Endothelial cell (in vitro differentiated cells): ENCODE measurements at places on chromosomes 12 and 14.

DNA sequence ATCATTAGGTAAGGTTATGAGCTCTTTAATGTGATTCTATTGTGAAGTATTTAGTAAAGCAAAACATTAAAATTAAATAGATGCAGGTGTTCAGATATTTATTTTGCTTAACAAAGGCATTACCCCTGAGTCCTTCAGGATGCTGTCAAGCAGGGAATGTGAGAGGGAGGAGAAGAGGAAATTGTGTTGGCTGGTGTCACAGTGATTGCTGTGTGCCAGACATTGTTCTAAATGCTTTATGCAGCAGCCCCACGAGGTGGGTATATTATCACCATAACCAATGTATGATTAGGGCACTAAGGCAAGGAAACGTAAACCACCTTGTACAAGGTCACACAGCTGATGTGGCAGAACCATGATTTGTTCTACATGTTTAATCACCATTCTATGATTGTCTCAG, 80.1 kb downstream of the STAB2 start:
- no peak for DNase-seq
- no peaks in the 10 kb centered on the region for H3K36me3 ChIP-seq
- no peak overlapping the region for H3K27ac ChIP-seq
- H3K4me3 ChIP-seq: no peak overlapping the region
- H3K4me1 ChIP-seq: peaks cover 4% of the 10 kb centered on the region
- peaks cover 3% of the 10 kb centered on the region for H3K27me3 ChIP-seq

DNA sequence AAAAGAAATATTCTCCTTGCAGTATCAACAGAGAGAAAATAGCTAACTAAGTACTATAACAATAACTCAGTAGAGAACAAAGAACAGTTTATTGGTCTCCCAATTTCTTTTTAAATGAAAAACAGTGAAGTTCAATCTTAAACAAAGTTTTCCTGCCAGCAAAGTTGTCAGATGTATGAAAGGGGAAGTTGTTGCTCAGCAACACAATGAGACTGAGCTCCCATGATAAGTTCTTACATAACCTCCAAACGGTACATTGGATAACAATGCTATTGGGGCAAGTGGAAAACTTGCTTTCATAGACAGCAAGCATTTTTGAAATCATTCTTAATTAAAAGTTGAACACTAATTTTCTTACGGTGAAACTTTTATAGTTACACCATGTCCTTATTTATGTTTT, 94.9 kb downstream of the ALG10B start:
- no peak overlapping the region for H3K4me3 ChIP-seq
- H3K36me3 ChIP-seq: no peaks in the 10 kb centered on the region
- peaks cover 3% of the 10 kb centered on the region for H3K27me3 ChIP-seq

DNA sequence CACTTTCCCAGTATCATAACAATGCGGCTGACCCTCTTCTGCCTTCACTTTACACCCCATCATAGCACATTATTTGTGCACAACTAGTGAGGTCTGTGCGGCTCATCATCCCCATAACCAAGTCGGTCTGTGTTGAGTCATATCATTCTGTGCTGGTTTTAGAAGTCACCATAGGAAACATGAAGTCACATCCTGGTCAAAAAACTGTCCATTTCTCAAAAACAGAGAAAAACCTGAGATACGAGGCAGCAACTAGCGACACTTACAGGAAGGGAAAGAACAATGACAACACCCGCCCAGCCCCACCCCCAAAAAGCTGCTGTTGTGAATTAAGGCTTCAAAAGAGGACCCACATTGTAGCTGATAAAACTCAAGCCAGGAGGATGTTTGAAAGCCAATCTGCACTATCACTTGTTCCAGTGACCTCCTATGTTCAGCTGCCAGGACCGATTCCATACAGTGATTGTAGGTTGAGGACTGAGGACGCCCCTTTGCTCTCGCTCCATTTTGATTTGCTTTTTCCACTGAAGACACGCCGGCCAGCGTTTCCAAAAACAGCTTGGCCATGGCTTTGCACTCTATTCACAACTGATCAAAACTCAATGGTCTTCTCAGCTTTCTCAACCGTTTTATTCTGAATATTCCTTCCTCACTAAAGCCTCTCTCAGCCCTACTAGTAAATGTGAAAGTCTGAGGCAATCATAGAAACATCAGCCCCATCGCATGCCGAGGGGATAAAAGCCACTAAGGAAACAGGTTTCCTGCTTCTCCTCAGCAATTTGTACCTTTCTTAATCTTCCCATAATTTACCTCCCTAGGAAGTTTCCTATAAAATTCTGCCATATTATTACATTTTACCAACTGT, 87.5 kb downstream of the DUSP16 start:
- peak overlapping the region; percentile 80 for H3K27ac ChIP-seq
- H3K27me3 ChIP-seq: peaks cover 3% of the 10 kb centered on the region
- no peak for DNase-seq
- no peak overlapping the region for H3K4me3 ChIP-seq

DNA sequence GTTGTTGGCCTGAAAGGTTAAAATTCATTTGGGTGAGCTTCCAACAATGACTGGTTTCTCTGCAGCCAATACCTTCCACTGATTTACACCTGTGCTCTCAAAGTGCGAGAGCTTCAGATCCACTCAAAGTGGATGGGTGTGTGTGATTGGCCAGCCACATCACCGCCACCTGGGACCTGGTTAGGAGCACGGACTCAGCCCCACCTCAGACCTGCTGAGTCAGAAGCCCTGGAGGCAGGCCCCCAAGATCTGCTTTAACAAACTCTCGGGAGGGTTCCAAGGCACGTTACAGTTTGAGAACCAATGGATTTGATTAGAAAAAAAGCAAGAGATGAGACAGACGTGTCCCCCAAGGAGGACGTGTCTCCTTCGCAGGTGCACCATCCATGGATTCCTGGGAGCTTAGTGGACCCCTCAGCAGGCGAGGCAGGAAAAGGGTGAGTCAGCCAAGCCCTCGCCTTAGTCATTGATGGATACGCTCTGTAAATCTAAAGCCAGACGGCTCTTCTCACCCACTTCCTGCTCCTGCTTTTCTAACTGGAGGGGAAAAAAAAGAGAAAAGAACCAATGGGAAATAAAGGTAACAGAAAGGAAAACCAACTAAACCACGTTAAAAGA, 24.5 kb downstream of the FZD10 start:
- peaks cover 5% of the 10 kb centered on the region for H3K27me3 ChIP-seq
- DNase-seq: no peak
- H3K4me3 ChIP-seq: no peak overlapping the region
- peaks cover 8% of the 10 kb centered on the region for H3K36me3 ChIP-seq
- H3K27ac ChIP-seq: no peak overlapping the region

DNA sequence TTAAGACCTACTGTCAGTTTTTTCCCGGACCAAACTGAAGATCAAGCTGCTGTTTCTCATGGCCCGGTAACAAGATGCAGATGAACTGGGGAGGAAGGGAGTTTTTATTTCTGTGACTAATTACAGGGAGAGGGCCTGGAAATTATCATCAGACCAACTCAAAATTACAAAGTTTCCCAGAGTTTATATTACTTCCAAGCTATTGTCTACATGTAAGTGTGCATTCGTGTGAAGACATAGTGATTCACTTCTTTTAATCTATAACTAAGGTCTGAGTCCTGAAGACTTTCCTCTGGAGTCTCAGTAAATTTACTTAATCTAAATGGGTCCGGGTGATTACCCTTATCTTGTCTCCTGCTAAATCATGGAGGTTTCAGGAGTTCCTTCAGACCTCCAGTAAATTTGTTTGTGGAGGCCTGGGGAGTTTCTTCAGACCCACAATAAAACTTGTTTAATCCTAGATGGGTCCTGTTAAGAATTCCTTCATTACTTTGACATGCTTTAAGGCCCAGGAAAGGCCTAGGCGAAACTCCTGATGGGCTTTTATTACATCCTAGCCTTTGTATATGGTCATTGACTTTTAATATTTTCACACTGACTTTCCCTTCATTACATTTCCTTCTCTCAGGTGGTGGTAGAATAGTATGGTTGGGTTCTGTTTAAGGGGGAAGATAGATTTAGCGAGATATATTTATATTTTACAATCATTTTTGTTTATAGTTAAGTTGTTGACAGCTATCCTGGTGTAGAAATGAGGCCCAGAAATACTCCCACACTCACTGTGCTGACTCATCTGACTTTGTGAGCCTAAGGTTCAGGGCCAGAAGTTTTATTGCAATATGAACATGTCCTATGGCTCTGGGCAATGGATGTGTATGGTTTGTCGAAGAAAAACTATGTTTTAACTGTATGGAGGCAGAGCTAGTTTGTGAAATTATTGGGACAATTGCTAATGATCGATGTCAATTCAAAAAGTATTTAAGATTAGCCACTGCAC, 627.0 kb upstream of the FBXO33 start:
- no peaks in the 10 kb centered on the region for H3K4me1 ChIP-seq
- H3K36me3 ChIP-seq: no peaks in the 10 kb centered on the region
- DNase-seq: no peak
- no peak overlapping the region for H3K4me3 ChIP-seq
- no peaks in the 10 kb centered on the region for H3K27me3 ChIP-seq

DNA sequence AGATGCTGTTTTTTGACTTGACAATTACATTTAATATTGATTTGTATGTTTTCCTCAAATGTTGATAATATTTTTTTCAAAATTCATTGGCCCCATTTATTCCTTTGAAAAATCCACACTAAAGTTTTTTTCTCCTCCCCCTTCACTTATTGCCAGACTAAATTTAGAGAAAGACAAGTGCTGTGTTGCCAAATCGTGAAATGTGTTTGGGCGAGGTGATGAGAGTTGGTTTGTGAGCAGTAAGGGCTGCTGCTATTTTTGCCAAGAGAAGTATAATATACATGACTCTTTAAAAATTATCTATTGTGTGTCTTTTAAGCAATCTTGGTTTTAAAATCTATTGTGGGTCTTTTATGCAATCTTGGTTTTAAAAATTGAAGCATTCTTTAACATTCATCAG, 188.9 kb downstream of the PPFIA2 start:
- no peak overlapping the region for H3K4me3 ChIP-seq
- DNase-seq: no peak
- H3K27ac ChIP-seq: no peak overlapping the region
- H3K4me1 ChIP-seq: no peaks in the 10 kb centered on the region
- H3K27me3 ChIP-seq: no peaks in the 10 kb centered on the region

- H3K36me3 ChIP-seq: peaks cover 13% of the 10 kb centered on the region
- peaks cover 6% of the 10 kb centered on the region for H3K4me1 ChIP-seq
- H3K4me3 ChIP-seq: no peak overlapping the region
- no peak for DNase-seq
- H3K27ac ChIP-seq: no peak overlapping the region
These were observed 313.2 kb downstream of the PCNX1 start for GRCh38 chr14:71220462-71220861.

GRCh38 chr14:54535126-54535525, 25.4 kb downstream of the CGRRF1 start:
- H3K36me3 ChIP-seq: peaks cover 5% of the 10 kb centered on the region
- H3K27me3 ChIP-seq: peaks cover 1% of the 10 kb centered on the region
- H3K4me1 ChIP-seq: peaks cover 20% of the 10 kb centered on the region
- no peak overlapping the region for H3K27ac ChIP-seq
- no peak overlapping the region for H3K4me3 ChIP-seq

GRCh38 chr12:56998981-56999380, 7.4 kb downstream of the ZBTB39 start:
- peak overlapping the region; percentile 2 for H3K4me3 ChIP-seq
- peaks cover 26% of the 10 kb centered on the region for H3K36me3 ChIP-seq
- H3K4me1 ChIP-seq: peaks cover 63% of the 10 kb centered on the region
- H3K27ac ChIP-seq: no peak overlapping the region
- DNase-seq: no peak

- H3K27me3 ChIP-seq: peaks cover 5% of the 10 kb centered on the region
- peaks cover 58% of the 10 kb centered on the region for H3K4me1 ChIP-seq
- no peak overlapping the region for H3K27ac ChIP-seq
- peaks cover 42% of the 10 kb centered on the region for H3K36me3 ChIP-seq
- H3K4me3 ChIP-seq: no peak overlapping the region
These were observed 30.2 kb downstream of the KCTD10 start for GRCh38 chr12:109446869-109447268.

DNA sequence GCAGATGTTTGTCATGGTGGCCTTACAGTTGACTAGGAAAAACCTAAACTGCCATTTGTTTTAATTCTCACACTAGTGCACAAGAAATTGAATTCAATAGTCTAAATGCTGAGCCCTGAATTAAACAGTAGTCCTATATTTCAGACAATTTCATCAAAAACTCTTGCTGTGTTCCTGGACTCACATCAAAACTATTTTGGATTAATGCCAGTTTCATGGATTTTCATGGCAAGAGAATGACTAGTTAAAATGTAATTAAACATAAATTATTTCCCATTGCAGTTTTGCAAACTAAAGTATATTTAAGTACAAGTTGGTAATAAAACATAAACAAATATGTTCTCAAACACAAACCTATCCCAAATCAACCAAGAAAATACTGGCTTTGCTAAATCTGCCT, 468.0 kb upstream of the PRICKLE1 start:
- H3K4me1 ChIP-seq: peaks cover 6% of the 10 kb centered on the region
- DNase-seq: no peak
- H3K36me3 ChIP-seq: no peaks in the 10 kb centered on the region
- no peak overlapping the region for H3K27ac ChIP-seq

GRCh38 chr12:65825507-65826352, 1.4 kb downstream of the HMGA2 start:
- H3K27me3 ChIP-seq: peaks cover 12% of the 10 kb centered on the region
- H3K4me3 ChIP-seq: peak overlapping the region; percentile 95
- no peak overlapping the region for H3K27ac ChIP-seq
- peak; percentile 60 for DNase-seq
- peaks cover 35% of the 10 kb centered on the region for H3K4me1 ChIP-seq

DNA sequence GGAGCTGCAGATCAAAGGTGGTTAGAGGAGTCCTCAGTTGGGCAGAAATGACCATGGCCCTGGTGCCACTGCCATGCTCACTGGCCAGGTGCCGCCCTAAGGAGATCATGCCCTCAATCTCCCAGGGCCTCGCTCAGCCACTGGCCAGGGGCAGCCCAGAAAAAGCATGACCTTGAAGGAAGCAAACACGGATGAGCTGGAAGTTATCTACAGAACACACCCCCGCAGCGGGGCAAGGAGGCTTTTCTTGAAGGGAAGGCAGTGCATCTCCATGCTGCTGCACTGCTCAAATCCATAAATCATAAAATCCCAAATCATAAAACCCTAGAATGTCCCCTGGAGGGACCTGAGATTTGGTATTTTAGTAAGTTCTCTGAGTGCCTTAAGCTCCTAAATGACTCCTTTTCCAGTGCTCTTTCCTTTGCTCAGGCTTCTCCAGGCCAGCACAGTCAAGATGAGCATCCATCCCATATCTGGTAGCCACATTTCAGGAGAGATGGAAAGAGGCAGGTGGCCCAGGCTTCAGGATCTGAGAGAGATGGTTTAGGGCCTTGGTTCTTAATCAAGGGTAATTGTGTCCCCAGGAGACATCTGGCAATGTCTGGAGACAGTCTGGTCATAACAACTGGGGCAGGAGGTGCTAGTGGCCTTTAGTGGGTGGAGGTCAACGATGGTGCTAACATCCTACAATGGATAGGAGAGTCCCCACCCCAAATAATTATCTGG, 217.3 kb downstream of the RBM19 start:
- H3K4me1 ChIP-seq: peaks cover 14% of the 10 kb centered on the region
- H3K27ac ChIP-seq: peak overlapping the region; percentile 61
- H3K36me3 ChIP-seq: peaks cover 3% of the 10 kb centered on the region
- peaks cover 12% of the 10 kb centered on the region for H3K27me3 ChIP-seq
- DNase-seq: no peak
